ENCODE measurements at places on chromosomes 1 and 21.

GRCh38 chr1:176119549-176119948 lies 87.5 kb downstream of the COP1 start:
- no peak for DNase-seq

DNA sequence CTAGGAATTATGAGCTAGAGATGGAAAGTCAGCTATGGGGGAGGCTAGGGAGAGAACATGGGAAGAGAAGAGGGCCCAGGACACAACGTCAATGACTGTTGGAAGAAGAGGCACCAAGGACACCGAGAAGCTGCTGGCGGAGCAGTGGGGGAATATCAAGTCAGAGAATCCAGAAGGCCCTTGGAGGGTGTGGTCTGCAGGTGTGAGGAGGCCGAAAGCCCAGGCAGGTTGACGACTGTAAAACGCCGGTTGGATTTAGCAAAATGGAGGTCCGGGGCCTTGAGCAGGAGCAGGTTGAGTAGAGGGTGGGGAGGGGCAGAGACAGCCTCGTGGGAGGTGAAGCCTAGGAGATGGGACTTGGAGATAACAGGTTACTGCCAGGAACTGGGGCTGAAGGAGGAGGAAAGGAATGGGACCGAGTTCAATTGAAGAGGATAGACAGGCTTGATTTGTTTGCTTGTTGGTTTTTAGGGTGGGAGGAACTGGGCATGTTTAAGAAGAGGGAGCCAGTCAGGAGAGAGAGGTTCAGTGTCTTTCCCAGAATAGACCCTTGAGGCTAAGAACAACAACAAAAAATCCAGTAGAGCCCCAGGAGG lies 35.1 kb downstream of the EDN2 start:
- DNase-seq, result no peak

- no peak for DNase-seq
Observed at GRCh38 chr1:10450156-10450814, 454 bp downstream of the CORT start.

- DNase-seq, result no peak
Observed at GRCh38 chr1:31936981-31937299, 1.2 kb downstream of the PTP4A2 start.

DNA sequence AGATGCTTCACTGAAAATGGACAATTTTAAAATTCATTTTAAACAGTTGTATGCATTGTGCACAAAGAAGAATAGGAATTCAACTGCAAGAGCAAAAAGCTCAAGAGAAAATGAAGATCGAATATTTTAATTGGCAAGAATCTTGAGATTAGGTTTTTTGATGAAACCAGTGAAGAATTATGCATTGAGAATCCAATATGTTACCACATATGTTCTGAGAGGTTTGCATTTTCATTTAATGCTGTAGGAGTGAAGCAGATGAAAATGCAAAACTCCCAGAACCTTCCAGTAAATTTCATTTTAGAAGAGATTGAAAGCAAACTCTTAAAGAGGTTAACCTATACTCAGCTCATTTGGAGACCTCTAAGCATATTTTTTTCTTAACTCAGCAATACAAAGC lies 298.0 kb downstream of the OLFM3 start:
- DNase-seq, result no peak

DNA sequence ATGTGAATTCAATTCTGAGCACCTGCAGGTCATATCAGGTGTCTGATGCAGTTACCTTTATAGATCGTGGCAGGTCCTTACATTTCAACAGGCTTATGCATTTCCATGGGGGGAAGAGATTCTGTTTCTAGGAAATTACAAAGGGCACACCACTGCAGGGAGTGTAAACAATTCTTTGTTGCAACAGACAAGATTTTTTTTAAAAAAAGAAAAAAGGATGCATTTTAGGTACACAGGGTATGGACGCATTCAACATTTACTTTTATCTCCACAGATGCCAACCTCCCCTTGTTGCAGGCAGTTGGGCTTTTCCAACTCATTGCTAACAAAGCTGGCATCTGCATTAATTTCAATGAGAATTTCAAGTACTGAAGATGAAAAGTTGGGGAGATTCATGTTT lies 13.5 kb upstream of the TEKT2 start:
- no peak for DNase-seq

- no peak for DNase-seq
Observed at GRCh38 chr1:53979712-53980450, 33.7 kb downstream of the LRRC42 start.

DNA sequence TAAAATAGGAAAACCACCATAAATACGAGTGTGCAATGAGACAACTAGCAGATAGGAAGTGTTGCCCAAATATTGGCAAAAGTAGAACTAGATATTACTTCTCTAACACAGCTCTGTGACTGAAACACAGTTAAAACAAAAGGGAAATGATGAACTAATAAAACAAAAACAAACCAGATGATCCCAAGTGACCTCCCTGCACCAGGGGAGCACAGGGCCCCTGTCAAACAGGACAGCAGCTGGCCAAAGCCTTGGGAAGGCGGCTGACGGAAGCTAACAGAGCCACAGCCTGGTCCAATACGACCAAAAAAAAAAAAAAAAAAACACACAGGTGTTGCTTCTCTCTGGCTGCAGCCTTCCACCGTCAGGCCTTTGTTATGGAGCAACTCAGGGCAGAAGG lies 17.8 kb downstream of the ZBTB17 start:
- no peak for DNase-seq

GRCh38 chr1:149849947-149850360 lies 49.4 kb upstream of the BOLA1 start:
- no peak for DNase-seq

DNA sequence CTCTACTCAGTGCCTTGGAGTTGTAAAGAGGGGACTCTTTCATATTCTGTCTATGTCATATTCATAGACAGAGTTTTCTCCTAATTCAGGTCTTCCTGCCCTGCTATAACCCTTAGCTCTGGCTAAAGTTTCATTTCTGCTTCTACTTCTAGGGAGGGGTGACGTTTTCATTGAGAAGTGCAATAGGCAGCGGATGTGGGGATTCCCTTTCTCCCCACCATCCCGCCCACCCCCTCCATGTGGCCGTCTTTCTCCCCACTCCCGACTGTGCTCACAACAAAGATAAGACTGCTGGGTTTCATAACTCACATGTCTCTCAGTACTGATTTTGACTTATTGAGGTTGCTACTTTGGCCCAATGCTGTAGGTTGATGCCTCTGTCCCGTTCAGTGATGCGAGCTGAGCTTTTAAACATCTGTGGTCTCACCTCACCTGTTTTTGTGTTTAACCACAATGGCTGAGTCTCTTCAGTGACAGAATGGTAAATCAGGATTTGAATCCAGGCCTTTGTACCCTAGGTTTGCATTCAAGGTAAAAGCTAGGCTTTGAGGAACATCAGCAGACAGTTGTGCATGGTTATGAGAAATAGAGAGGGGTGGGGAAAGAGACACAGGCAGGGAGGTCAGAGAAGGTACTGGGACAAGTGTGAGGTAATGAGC lies 7.8 kb upstream of the KIF14 start:
- no peak for DNase-seq

DNA sequence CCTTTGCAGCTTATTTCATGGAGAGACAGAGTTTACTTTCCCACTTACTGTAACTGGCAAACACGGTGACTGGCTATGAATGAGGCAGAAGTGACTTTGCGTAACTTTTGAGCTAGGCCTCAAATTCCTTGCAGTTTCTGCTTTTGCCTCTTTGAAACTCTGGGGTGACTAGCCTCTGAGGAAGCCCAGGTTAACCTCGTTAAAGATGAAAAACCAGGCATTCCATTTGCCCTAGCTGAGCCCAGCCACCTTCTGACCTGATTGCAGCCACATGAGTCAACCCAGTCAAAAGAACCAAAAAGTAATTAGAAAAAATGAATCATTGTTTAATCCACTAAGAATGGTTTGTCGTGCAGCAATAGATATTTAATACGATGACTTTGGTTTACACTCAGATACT lies 20.4 kb downstream of the PRMT6 start:
- no peak for DNase-seq

GRCh38 chr1:172279939-172280636 lies 140.4 kb upstream of the C1orf105 start:
- DNase-seq, result no peak

DNA sequence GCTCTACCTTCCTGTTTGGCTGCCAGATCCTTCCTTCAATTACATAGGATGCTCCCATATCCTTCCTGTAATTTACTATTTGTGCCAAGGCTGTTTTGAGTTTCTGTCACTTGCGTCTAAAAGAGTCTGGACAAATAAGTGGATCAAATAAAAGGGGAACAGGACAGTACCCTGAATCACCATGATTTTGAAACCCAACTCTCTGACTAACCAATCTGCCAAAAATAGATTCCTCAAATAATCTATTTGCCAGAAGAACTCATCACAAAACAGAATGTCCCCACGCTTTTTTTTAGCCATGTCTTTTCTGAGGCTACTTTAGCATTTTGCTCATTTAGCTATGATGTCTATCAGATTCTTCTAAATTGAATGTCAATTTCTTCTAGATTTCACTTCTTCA lies 392.6 kb downstream of the NTNG1 start:
- DNase-seq, result no peak

- no peak for DNase-seq
Observed at GRCh38 chr1:234892642-234893041, 236.0 kb downstream of the TOMM20 start.

GRCh38 chr1:43334453-43335205 lies 3.0 kb upstream of the MPL start:
- DNase-seq, result no peak

DNA sequence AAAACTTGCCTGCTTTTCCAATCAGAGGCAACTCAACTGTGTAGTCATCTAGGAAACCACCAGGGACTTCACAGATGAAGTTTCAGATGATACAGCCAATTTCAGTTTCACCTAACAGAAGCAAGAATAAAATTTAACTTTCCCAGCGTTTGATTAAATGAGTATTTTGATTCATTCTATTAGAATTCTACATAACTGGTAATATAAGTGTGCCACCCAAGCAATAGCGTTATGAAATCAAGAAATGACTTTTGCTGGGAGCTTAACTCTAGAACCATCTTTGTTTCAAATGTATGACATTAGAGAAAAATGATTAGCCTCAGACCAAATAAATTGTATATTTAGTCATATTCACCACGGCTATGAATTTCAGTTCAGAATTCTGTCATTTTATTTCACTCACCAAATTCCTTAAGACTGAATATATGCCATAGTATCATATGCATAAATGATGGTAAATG lies 239.3 kb downstream of the NRIP1 start:
- no peak for DNase-seq

- DNase-seq, result no peak
Observed at GRCh38 chr1:72397786-72398185, 115.4 kb upstream of the NEGR1 start.

- DNase-seq, result no peak
Observed at GRCh38 chr1:233959102-233959501, 54.6 kb downstream of the SLC35F3 start.

DNA sequence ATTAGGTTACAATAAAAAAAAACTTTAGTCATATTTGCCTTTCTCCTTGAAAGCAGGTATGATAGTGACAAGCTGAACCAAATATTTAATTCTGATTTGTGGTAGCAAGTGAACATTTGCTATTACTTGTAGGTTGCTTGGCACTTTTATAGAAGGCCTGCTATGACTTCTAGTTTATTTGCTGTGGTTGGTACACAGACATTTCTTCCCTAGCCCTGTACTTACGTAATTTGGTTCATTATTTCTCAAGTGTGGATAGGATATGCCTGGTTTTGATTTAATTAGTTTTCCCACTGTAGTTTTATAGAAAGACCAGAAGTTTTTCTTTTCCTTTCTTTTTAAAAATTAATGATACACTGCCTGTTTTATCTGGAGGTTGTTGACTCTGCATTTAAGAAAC lies 55.9 kb downstream of the PPP2R5A start:
- no peak for DNase-seq

DNA sequence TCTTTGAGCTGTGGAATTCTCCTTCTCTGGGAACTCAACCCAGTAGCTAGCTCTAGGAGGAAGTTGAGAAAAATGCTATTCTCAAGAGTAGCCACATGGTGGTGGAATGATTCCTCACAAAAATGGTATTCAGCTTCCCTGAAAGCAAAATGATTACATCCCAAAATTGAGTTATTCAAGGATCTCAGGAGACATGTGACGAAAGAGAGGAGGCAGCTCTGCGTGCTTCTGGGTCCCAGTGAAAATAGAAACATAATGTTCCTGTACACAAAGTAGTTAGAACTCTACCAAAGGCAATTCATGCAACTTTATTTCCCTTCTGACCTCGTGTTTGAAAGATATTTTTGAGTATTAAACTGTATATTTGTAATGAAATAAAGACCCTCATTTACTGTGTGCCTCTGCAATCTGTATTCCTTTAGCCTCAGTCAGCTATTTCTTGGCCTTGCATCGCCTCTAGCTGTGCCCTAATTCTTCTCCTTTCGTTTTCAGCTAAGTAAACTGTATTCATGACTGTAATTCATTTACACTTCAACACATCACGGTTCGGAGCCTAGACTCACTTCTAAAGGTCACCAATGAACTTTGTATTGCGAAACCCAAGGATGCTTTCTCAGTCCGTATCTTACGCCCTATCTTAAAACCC lies 167.3 kb downstream of the FASLG start:
- no peak for DNase-seq

DNA sequence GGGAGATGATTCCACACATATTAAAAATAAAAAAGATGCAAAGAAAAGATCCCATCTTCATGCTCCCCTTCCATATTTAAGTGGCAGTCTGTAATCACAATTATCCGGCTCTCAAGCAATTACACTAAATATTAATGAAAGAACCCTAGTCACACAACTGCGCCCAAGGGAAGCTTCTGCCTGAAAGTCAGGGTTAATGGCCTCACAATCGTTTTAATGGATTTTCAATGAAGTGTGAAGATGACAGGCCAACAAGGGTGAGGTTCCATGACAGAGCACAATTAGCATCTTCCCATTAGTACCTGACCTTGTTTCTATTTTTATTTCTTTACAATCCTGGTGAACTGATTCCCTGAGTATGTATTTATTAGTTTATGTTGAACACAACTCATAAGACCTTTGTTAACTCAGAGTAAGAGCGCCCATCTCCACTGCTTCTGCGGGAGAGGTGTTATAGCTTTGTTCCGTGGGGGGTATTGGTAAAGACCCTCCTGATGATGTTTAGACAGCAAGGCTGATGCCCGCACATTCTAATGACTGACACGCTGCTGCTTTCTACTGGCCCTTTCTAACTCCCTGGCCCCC lies 80.9 kb downstream of the IER5 start:
- no peak for DNase-seq

GRCh38 chr1:169327875-169328274 lies 39.7 kb downstream of the NME7 start:
- DNase-seq, result no peak

DNA sequence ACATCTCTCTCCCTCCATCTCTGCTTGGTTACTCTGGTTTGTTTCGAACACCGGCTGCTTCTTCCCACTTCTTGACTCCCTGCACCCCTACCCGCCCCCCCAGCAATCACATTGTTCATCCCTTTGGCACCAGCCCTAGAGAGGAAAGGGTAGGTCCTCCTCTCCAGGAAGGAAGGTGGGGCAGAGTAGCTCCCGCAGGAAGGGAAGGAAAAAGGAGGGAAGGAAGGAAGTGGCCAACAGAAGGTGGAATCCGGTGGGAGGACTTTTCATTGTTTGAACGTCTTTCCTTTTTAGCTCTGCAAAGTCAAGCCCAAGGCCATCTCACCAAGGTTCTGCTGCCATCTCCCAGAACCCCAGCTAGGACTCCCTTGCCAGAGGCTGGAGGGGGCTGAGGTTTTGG lies 18.0 kb downstream of the IER5 start:
- no peak for DNase-seq

All from WTC11 (cell line).